ENCODE measurements at places on chromosomes 6 and 20.
A peak's percentile ranks its signal among the peaks of the same experiment; 100 is the strongest.

DNA sequence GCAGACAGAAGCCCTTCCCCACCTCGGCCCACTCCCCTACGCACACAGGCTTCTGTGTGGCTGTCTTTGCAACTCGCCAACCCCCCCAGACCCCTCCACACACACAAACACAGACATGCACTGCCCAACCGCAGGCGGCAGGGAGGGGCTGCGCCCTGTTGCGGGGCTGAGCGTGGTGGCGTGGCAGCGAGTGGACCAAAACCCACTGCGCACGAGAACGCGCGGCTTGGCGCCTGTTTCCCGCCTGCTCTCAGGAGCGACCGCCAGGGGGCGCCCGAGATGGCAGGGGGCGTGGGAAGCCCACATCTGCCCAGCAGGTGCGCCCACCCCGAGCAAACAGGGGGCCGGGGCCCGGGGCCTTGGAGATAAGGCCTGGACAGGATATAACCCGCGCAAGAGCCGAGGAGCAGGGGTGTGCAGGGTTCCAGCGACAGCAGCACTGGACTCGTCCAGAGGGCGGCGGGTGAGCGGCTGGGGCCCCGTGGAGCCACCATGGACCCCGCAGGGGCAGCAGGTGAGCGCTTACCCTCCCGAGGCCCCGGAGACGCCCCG lies at the start of gene RBPJL:
RBPJL (plus strand) TSS at position 410 of the 552 bp plus-strand sequence; CDS start at position 493, 83 bp downstream.
- DNase-seq: no peak

GRCh38 chr6:17635568-17635967 lies 35.5 kb downstream of the FAM8A1 start:
- DNase-seq: no peak

GRCh38 chr6:37052027-37052628 lies 46.7 kb downstream of the FGD2 start:
- DNase-seq: no peak

- no peak for DNase-seq
These were observed 746 bp downstream of the NUP153 start for GRCh38 chr6:17705778-17706579.

GRCh38 chr20:23776067-23776771 lies 25.5 kb upstream of the CST1 start:
- no peak for DNase-seq

DNA sequence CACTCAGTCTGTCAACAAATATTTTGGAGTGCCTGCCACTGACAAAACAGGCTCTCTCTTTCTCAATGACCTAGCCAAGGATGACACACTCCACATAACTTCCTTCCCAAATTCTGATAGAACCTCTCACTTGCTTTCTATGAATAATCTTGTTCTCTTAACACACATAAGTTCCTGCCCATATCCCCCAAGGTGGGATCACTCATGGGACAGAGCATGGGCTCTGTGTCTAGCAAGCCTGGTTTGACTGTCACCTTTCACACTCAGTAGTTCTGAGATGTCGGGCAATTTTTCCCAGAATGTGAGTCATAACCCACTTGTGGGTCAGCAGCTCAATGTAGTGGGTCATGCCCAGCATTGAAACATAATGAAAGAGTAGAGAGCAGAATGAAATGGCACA lies 78.1 kb downstream of the LRFN2 start:
- no peak for DNase-seq

DNA sequence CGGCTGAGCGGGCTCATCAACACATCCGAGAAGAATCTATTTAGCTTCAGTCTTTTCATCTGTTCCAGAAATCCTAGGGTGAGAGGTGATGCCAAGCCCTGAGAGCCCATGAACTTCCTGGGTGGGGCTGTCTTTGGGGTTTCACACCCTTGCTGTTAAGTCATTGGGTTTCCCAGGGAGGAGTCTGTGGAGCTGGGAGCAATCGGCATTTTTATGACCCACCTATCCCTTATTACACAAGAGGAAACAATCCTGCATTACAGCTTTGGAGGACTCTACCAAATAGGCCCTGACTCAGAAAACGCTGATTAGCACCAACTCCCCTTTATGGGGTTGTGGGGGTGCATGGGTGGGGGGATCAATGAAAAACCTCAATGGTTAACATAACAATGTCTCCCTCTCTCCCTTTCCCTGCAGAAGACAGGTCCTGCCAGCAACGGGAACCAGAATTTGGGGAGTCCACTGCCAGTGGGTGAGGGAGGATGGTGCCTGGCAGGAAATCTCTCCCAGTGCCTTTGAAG lies 46.3 kb downstream of the EZR start:
- no peak for DNase-seq

DNA sequence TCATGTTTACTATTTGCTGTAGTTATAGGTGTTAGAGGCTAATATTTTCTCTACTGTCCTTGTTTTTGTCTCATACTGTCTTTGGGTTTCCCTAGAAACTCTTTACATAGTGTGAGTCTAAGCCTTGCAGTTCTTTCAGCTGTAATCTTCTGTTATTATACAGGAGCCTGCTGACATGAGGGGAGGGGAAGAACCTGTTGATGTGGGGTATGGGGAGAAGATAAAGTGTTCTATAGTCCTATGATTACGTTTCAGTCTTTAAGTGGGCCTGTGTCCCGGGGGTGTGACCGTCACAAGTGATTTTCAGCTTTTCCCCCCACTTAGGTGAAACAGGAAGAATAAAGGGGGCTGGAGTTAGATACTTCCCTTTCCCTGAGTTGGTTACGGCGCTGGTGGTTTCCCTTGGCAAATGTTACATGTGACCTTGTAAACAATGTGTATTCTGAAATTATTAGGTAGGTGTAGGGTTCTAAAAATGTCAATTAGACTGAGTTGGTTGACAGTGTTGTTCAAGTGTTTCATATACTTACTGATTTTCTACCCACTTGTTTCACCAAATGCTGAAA lies 41.3 kb downstream of the REV3L start:
- no peak for DNase-seq

- DNase-seq: no peak
These were observed 23.9 kb upstream of the ASXL1 start for GRCh38 chr20:32333988-32334885.

GRCh38 chr6:105714846-105715245 lies 312.0 kb upstream of the PREP start:
- no peak for DNase-seq

DNA sequence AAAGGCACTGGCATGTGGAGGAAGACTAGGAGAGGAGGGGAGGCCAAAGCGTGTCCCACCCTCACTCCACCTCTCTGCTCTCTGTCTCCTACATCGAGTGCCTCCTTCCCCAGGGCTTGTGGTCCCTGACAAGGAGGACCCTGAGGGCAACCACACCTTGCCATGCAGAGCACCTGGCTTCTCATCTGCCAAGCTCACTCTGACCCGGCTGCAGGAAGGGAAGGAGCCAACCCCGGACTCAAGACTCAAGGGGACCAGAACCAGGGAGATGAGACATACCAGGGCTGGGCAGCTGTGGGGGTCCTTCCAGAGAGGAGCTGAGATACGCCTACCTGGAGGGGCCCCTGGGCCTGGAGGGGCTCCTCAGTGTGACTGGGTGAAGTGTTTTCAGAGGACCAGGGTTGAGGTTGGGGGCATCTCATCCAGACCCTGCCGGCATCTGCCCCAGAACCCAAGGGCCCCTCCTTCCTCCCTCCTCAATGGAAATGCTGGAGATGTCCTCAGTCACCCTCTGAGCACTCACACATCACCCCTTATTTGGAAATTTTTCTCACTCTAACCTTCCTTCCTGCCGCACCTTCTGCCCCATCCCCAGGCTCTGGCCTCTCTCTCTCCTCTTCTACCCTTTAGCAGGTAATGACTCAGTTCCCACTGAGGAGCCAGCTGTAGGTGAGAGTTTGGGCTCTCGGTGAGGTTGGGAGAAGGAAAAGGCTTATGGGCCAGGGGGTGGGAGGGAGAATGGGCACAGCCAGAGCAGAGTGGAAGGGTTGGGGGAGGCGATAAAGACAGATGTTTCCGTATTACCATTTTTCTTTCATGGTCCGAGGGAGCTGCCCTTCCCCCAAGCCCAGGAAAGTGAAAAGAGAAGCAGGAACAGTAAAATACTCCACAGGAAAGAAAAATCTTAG lies 32.0 kb upstream of the POU5F1 start:
- no peak for DNase-seq

DNA sequence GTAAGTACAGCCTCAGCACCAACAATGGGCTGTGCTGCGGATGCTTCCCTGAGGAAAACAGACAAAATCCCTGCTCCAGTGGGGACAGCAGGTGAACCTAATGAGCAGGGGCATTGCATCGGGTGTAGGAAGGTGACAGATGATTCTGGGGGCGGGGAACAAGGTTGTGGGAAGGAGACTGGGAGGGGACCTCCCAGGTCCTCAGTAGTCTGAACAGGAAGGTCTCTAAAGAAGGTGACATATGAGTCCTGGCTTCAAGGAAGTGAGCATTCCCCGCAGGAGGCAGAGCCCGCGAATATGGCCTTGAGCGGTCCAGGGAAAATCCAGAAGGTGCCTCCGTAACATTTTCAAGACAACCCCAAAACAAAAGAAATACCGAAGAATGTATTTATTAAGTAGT lies 19.4 kb downstream of the ULBP1 start:
- no peak for DNase-seq

GRCh38 chr20:52171025-52171424 lies 20.6 kb downstream of the ZFP64 start:
- no peak for DNase-seq

DNA sequence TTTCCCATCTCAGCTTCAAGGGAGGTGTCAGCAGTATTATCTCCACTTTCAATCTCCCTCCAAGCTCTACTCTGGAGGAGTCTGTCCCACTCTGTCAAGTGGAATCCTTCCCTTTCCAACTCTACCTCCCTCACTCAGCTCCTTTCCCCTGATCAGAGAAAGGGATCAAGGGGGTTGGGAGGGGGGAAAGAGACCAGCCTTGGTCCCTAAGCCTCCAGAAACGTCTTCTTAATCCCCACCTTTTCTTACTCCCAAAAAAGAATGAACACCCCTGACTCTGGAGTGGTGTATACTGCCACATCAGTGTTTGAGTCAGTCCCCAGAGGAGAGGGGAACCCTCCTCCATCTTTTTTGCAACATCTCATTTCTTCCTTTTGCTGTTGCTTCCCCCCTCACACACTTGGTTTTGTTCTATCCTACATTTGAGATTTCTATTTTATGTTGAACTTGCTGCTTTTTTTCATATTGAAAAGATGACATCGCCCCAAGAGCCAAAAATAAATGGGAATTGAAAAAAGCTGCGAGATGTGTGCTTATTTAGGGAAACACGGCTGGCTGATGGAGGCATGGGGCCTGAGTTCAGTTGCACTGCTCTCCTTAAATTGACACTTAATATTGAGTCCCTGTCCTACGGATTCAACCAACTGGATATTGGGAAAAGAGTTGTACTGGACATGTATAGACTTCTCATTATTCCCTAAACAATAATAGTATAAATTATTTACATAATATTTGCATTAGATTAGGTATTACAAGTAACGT lies 4.9 kb downstream of the TUBB start:
- DNase-seq: no peak

GRCh38 chr6:15473741-15474161 lies 189.1 kb downstream of the DTNBP1 start:
- no peak for DNase-seq

DNA sequence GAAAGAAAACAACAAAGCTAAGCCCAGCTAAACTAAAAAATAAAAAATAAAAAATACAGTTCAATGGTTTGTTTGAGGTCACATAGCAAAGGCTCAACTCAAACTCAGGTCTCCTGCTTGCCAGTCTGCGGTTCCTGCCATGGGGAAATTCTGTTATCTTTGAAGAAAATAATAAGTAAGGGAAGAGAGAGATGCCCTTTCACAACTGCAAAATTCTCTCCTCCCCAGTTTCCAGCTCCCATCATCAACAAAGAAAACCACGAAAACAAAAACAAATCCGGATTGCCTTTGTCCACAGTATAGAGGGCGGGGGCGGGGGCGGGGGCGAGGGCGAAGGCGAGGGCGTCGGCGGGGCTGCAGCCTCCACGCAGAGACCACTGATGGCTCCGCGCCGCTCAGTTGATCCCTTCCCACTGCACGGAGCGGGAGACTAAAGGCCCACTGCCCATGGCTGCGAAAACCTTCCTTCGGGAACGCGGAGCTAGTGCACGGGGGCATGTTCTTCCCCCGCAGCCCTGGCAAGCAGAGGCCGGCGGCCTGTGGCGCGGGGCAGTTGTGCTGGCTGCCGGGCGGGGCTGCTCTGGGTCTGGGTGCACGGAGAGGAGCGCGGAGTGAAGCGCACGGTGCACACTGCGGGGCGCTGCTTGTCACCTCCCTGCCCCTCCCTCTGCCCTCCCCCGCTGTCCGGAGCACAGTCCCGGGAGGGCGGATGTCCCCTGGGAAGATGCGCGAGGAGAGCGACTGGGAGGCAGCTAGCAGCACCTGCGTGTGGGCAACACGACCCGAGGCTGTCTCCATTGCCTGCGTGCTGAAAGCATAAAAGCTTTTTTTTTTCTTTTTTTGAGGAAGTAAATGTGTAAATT lies 54.1 kb upstream of the TPD52L1 start:
- DNase-seq: no peak

DNA sequence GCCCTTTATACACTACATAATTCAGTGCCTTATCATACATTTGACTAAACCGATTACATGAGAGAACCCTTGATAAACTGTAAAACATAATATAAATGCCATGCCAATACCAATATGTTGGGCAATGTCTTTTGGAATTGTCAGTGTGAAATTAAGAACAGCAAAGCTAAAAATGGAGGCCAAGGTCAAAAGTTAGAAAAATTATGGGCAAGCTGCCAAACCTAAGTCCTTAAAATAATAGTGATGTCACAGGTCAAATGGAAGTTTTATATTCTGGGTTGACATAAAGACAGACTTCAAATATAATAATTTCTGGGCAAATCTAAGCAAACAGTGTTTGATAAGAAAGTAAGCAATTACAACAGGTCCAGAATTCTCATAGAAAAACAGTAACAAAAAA lies 696.7 kb downstream of the RNF144B start:
- no peak for DNase-seq

- DNase-seq: no peak
These were observed 46.2 kb upstream of the RNGTT start for GRCh38 chr6:89009624-89010059.

GRCh38 chr6:41505122-41506049 lies 40.8 kb upstream of the FOXP4 start:
- DNase-seq: no peak

DNA sequence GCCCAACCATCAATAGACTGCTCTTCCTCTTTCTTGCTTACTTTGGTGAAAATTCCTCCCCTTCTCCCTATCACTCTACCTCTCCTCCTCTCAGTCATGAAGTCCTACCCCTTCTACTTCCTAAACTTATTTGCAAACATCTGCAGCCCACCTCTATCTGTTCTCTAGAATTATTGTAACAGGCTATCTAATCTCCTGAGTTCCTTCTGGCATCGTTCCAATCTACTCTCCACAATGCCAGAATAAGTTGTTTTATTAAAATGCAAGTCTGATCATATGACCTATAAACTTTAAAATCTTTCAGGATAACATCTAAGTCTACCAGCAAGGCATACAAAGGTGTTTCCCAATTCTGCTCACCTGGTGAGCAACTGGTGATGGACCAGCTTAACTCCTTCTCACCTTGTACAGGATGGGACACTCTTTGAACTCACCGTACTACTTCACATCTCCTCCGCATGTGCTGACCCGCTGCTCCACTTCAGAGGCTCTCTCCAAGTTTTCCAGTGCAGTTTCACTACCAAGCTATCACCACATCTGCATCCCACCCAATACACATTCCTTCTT lies 7.9 kb downstream of the CD164 start:
- DNase-seq: no peak

- DNase-seq: peak; percentile 9
These were observed 25.4 kb downstream of the SLC17A9 start for GRCh38 chr20:62977613-62978560.
